ENCODE measurements at places on chromosomes 5 and 9.

- DNase-seq, result no peak
Measured at GRCh38 chr5:93454896-93455295, 126.1 kb downstream of the NR2F1-AS1 start.

GRCh38 chr9:87372356-87372851, 125.3 kb upstream of the DAPK1 start:
- DNase-seq, result no peak

- peak; percentile 91 for DNase-seq
Measured at GRCh38 chr9:113993838-113994540, 84.1 kb downstream of the AMBP start.

- DNase-seq, result no peak
Measured at GRCh38 chr9:3455094-3455493, 70.7 kb downstream of the RFX3 start.

DNA sequence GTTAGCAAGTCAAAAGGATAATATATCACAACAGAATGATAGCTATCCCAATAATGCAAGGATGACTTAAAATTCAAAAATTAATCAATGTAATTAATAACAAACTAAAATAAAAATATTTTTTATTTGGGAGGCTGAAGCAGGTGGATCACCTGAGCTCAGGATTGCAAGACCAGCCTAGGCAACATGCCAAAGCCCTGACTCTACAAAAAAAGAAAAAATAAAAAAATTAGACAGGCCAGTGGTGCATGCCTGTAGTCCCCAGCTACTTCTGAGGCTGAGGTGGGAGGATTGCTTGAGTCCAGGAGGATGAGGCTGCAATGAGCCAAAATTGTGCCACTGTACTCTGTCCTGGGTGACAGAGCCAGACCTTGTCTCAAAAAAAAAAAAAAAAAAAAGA, 399.3 kb downstream of the ADGRV1 start:
- DNase-seq, result no peak

GRCh38 chr5:77776554-77777206, 541 bp upstream of the TBCA start:
- DNase-seq, result no peak

- DNase-seq, result peak; percentile 6
Measured at GRCh38 chr5:29197631-29198454, 1995.6 kb upstream of the CDH6 start.

GRCh38 chr9:94528886-94529285, 26.0 kb upstream of the PCAT7 start:
- no peak for DNase-seq

- no peak for DNase-seq
Measured at GRCh38 chr9:71824257-71824656, 55.9 kb upstream of the CEMIP2 start.

DNA sequence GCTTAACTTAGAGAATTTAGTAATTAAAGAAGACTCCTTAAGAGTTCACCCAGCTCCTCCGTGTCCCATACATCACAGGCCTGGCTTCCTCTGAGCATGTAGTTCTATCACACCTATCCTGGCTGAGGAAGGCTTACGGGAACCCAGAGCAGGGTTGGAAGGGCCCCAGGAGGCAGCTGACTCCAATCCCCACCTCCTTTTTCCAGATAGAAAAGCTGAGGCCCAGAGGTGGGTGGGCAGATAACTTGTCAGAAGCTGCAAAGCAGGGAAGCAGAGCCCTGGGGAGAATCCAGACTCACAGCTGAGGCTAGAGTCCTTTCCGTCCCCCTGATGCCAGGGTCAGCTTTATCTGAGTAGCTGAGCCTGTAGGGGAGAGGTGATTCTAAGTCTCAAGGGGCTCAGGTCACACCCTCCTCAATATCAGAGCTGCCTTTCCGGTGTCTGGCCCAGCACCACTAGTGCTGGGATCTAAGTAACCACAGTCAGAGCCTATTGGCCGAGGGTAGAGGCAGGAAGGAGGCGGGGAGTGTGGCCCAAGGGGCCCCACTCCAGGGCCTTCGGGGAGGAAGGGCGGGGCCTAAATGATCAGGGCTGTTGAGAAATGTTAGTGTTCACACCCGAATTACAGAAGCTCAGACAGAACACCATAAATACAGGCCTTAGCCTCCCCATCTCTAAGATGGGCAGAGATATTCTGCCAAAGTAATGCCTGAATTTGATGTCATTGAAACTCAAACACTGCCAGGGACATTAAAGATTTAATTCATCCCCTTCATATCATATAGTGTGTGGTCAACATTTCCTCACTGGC, 9.9 kb downstream of the CCDC69 start:
- peak; percentile 87 for DNase-seq

GRCh38 chr5:158798140-158798539, 301.6 kb downstream of the EBF1 start:
- no peak for DNase-seq

DNA sequence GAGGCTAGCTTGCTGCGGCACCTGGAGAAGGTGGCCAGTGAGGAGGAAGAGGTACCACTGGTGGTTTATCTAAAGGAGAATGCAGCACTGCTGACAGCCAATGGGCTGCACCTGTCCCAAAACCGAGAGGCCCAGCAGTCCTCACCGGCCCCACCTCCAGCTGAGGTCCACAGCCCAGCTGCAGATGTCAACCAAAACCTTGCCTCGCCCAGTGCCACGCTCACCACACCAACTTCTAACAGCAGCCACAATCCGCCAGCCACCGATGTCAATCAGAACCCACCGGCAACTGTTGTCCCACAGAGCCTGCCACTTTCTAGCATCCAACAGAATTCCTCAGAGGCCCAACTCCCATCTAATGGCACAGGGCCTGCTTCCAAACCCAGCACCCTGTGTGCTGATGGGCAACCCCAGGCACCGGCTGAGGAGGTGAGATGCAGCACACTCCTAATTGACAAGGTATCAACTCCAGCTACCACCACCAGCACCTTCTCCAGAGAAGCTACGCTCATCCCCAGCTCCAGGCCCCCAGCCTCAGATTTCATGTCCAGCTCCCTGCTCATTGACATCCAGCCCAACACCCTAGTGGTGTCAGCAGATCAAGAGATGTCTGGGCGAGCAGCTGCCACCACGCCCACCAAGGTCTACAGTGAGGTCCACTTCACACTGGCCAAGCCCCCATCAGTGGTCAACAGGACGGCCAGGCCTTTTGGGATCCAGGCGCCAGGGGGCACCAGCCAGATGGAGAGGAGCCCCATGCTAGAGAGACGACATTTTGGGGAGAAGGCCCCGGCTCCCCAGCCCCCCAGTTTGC, 8.0 kb downstream of the SYNPO start:
- DNase-seq, result no peak

DNA sequence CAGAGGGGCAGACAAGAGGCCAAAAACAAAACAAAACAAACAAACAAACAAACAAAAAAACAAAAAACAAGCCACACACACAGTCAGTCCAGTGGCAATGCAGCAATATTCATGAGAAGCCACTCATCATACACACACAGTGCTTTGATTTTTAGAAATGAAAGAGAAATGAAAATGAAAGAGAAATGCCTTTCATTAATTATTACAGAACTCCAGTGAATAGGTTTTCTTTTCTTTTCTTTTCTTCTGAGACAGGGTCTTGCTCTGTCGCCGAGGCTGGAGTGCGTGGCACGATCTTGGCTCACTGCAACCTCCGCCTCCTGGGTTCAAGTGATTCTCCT, 36.9 kb downstream of the SPRY4 start:
- DNase-seq, result no peak

- peak; percentile 91 for DNase-seq
Measured at GRCh38 chr9:121700165-121700831, 48.9 kb downstream of the DAB2IP start.

- DNase-seq, result no peak
Measured at GRCh38 chr5:64944868-64945267, 176.1 kb downstream of the CWC27 start.

DNA sequence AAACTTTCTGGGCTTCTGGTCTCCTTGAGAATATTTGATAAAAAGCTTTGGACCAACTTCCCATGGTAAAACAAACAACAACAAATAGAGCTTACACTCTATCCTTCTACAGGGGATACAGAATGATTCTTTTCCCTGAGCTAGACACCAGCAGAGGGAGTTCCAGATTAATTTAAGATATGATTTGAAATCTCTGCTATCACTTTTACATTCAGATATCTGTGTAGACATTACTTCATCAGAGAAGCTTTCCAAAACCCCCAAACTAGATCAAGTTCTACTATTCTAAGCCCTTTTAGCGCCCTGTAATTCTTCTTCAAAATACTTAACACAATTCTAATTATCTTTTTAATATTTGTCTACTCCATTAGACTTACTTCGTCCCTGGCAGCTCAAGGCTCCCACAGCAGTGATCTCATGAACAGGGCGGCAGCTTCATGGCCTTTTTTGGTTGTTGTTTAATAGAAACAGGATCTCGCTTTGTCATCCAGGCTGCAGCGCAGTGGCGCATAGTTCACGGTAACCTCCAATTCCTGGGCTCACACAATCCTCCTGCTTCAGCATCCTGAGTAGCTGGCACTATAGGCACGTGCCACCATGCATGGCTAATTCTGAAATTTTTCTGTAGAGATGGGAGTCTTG, 955 bp upstream of the GALNT12 start:
- no peak for DNase-seq

DNA sequence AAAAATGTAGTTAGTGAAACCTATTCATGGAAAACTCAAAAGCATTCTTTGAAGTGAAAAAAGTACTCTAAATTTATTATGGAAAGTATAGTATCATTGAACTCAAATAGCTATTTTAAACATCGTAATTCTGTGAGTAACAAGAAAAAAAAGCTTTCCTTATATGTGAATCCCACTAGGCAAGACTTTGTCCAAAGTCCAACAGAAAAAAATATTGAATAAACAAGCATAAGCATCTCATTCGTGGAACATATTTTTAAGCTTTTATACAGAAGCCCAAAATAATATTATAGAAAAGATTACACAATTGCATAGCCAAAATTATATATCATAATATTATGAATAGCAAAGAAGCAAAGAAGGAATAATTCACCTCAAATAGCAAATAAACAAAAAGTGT, 79.4 kb upstream of the IFNE start:
- no peak for DNase-seq

GRCh38 chr5:90909101-90909503, 350.5 kb downstream of the ADGRV1 start:
- peak; percentile 20 for DNase-seq

GRCh38 chr9:136024696-136025316, 63.6 kb upstream of the UBAC1 start:
- no peak for DNase-seq

DNA sequence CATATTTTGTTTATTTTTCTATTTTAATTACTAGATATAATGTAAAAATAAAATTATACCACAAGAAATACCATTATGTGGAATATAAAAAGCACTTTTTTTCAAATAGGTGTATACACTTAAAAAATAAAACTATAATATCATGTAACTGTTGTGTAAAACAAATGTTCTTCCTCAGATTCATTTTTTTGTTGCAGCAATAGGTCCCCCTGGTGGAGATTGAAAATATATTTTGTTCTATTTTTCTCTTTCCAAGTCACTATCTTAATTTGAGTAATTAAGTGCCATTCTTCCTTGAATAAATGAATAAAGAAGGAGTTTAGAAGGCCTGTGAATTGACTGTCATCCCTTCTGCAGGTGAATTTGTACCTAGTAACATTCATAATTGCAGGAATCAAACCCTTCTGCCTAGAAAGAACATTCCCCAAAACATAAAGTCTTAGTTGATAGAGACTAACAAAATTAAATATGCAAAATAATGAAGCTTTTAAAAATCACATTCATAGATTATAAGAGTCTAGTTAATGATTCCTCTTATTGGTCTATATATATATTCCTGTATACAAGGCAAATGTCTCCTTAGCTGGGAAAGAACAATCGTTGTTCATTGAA, 23.4 kb downstream of the CETN3 start:
- peak; percentile 32 for DNase-seq

DNA sequence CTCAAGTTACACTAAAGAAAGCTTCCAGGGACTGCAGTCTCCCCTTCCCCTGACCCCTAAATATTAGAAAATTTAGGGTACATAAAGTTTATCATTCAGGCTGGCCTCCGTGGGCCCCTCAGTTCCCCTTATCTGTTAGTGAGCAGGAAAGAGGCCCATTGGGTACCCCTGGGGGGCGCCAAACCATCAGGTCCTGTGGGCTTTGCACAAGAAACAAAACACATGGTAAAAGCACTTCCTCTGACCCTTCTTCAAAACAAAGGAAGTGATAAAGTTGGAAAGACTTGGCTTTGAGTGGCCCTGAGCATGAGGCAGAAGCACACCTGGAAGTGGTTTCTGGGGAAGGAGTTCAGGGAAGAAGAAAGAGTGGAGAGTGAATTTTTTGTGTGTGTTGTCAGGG, 213.0 kb downstream of the SMARCA2 start:
- DNase-seq, result peak; percentile 34

GRCh38 chr5:100647461-100648230, 112.5 kb downstream of the FAM174A start:
- peak; percentile 78 for DNase-seq

DNA sequence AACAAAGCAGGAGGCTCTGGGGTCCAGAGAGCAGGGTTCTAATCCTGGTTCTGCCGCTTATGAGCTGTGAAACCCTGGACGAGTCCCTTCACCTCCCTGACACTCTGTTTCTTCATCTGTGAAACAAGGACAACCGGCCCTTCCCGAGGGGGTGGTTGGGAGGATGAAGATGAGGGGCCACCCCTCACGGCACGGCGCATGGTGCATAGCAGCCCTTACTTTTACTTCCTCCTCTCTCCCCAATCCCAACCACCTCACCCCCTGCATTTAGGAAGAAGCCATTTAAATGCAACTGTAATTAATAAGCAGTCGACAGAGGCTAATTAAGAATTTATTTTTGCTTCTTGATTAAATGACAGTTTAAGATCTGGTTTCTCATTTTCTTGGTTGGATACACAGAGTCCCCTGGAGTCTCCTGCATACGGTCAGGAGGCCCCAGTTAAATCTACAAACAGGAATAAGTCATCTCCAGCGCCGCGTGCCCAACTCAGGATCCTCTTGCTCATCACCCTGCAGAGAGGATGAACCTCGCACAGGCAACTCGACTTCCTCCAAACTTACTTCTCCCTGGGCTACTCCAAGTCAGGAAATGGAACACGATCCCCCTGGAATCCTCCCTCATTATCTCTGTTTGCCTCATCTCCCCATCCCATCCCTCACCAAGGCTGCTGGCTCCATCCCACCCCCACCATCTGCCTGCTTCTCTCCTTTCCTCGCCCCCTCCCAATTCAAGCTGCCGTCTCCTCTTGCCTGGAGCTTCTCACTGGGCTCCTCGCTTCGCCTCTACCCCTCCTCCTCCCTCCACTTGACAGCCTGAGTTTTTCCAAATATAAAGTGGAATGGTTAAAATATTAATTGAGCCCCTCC, 95.9 kb downstream of the HRH2 start:
- no peak for DNase-seq

DNA sequence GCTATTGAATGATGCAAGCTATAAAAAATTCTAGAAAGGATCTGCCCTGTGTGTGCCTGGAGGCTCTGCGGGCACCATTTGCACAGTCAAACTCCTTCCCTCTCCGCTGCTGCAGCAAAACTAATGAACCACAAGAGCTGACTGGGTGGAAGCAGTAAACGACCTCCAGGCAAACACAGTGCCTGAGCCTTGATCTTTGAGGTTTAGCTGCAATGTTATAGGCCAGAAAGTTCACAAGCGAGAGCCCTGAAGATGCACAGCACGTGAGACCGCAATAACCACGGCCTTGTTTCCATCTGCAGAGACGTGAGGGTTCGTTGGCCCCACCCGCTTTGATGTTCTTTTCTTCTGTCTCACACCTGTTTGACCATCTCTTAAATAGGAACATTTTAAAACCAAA, 69.2 kb upstream of the S1PR3 start:
- no peak for DNase-seq
